Gastrocnemius medialis (tissue), 4 donors: ENCODE measurements at places on chromosomes 2 and 18. TPM values are rescaled to one million over a fixed set of nuclear protein-coding genes. Genes with fewer than 3 reads are reported as not detected.

The SPDYA gene
- not detected for total RNA-seq

The PGAP1 gene
- total RNA-seq, result 1.3 TPM

The MC4R gene
- total RNA-seq, result not detected

The QPCT gene
- 6.4 TPM for total RNA-seq

The SNORC gene
- total RNA-seq, result 4.1 TPM

The AGPS gene
- 24.6 TPM for total RNA-seq

The SPP2 gene
- total RNA-seq, result not detected

The RIT2 gene
- not detected for total RNA-seq

The ANKRD29 gene
- 0.93 TPM for total RNA-seq

The TMEM17 gene
- 0.15 TPM for total RNA-seq

The ELAC1 gene
- 13.7 TPM for total RNA-seq

The ANKRD62 gene
- total RNA-seq, result not detected

The SERTAD2 gene
- total RNA-seq, result 10.6 TPM

The CD8B2 gene
- not detected for total RNA-seq

The SALL3 gene
- total RNA-seq, result not detected

The CMPK2 gene
- total RNA-seq, result 2.1 TPM

DNA sequence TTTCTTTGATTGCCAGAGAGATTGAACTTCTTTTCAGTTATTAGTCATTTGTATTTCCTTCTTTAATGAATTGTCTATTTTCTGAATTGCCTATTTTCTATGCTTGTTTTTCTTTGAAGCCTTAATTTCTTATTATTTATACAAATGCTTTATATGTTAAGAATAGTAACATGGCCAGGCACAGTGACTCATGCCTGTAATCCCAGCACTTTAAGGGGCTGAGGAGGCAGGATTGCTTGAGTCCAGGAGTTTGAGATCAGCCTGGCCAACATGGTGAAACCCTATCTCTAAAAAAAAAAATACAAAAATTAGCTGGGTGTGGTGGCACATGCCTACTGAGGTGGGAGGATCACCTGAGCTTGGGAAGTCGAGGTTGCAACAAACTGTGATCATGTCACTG, 4.7 kb upstream of the RAB11FIP5 start:
- DNase-seq, result no peak

GRCh38 chr2:156434461-156435291, 1.5 kb upstream of the GPD2 start:
- DNase-seq, result peak; percentile 67

DNA sequence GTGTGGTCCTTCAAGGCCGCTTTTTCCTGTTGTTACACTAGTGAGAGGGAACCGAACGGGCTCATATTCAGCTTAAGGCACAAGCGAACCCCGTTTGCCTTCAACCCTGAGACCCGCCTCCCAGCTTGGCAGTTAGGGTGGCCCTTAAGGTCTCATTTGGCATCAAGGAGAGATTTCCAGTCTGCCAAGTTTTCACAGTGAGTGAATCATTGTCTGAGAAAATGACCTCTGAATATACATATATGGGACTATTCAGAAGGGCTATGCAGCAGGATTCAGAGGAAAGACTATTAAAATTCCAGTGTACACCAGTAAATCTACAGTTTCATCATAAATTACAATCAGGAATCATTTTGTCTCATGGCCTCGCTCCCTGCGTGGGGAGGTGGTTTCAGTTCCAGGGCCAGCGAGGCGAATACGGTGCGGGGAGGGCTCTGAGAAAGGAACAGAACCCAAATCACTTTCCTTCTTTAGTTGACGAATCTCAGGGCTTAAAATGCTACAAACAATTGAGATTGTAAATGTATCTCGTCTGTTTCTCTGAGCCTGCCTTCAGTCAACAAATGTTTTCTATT, 231.4 kb downstream of the FAM210A start:
- no peak for DNase-seq

DNA sequence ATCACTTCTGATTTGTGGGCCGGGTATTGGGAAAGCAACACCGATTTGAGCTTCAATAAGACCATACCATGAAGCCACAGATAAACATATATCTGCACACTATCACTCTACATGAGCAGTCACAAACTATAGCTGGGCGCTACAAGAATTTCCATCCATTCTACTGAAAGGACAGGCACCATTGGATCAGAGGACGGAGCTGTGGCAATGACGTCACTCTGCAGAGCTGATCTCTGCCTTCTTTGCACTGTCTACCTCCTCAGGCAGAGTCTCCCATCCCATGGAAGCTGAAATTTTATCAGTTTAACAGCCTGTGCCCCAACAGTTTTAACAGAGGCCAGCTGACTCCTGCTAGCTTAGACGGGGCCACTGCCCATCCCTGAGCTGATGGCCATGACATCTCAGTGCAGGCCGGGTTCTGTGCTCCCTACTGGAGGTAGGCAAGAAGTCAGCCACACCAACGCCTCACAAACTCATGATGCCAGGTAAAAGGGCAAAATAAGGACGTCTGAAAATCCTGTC, 389.6 kb upstream of the SALL3 start:
- no peak for DNase-seq

- DNase-seq, result no peak
Observed at GRCh38 chr2:213087040-213087439, 64.4 kb downstream of the IKZF2 start.

DNA sequence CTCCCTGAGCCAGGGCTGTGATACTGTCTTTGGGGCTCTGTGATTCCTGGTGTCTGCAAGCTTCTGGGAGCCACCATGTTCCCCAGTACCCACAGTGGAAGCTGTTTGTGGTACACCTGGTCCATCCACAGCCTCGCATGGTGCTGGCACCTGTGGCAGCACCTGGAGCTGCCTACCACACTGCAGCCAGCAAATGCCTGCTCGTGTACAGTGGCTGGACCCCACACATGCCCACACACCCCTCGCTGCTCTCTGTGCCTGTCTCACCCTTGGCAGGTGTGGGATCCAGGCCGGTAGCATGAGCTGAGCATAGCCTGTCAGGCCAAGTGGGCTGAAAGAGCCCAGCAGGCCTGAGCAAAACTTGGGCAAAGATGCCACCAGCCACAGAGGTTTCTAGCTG, 41.8 kb upstream of the CSRNP3 start:
- no peak for DNase-seq

GRCh38 chr2:75415111-75415626, 145.6 kb downstream of the EVA1A start:
- DNase-seq, result no peak

GRCh38 chr2:60140185-60140584, 413.3 kb downstream of the BCL11A start:
- DNase-seq, result no peak

DNA sequence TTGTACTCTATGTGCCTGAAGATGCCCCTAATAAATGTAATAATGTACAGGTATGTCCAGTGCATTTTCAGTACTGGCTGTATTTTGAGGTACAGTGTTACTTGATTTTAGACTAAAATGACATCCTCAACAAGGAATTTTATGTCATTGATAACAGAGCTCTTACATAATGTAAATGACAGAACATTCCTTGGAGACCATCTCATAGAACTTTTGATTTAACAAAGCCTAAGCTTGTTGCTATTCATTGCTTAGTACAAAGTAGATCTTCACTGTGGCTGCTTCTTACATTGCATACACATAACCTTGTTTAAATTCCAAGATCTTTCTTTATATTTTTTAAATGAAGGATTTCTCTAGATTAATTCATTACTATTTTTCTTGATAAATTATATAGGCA, 24.1 kb downstream of the DYNC1I2 start:
- no peak for DNase-seq

DNA sequence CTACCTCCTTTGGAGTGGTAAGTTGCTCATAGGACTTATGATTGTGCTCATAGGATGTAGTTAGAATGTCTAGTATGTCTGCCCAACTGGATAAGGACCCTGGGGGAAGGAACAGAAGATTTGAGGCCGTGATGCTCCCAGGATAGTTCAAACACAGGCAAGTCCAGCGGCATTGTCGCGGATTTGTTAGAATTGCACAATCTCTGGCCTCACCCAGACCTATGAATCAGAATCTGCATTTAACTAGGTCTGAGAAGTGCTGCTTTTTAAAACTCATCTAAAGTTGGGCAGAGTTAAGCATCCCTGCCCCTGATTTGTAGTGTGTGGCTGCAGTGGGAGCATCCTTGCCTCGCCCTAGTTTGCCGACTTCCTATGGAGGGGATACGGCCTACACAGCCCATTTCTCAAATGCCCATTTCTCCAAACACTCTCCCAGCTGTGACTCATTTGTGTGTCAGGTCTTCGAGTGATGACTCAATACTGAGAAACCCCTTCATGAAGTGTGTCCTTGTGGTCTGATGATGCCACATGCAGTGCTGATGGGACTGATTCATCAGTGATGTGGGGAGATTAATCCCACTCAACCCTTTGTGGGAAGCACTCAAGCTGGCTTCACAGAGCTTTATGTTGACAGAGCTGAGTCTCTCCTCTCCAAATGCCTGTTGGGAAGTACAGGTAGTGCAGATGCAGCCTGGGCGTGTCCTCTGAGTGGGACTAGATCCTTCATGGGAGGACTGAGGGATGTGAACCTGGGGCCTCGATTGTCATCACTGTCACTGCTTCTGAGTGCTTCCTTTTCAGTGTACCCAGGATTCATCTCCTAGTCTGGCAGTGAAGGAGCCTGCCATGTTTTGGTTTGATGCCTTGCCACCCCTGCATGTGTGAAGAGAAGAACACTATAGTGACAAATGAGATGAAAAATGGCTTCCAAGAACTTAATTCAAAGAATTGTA, 18.7 kb downstream of the SMIM21 start:
- no peak for DNase-seq

DNA sequence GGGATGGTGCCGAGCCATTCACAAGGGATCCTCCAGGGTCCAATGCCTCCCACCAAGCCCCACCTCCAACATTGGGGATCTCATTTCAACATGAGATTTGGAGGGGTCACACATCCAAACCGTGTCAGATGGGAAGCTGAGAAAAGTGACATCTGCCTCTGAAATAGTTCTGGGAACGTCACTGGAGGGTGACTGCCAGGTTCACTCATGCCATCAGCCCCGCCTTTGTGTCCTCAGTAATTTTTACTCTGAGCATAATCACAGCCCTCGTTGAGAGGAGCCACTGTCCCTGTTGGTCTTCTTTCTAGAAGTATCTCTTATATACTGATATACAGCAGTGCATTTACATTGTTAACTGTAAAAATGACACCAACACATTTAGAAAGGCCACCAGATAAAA, 67.4 kb downstream of the KLHL29 start:
- DNase-seq, result no peak

- no peak for DNase-seq
Observed at GRCh38 chr18:57930476-57930875, 113.5 kb upstream of the NEDD4L start.

- DNase-seq, result no peak
Observed at GRCh38 chr2:157957596-157957995, 81.5 kb upstream of the ACVR1 start.

GRCh38 chr2:216932863-216933548, 73.1 kb upstream of the TNP1 start:
- DNase-seq, result no peak

DNA sequence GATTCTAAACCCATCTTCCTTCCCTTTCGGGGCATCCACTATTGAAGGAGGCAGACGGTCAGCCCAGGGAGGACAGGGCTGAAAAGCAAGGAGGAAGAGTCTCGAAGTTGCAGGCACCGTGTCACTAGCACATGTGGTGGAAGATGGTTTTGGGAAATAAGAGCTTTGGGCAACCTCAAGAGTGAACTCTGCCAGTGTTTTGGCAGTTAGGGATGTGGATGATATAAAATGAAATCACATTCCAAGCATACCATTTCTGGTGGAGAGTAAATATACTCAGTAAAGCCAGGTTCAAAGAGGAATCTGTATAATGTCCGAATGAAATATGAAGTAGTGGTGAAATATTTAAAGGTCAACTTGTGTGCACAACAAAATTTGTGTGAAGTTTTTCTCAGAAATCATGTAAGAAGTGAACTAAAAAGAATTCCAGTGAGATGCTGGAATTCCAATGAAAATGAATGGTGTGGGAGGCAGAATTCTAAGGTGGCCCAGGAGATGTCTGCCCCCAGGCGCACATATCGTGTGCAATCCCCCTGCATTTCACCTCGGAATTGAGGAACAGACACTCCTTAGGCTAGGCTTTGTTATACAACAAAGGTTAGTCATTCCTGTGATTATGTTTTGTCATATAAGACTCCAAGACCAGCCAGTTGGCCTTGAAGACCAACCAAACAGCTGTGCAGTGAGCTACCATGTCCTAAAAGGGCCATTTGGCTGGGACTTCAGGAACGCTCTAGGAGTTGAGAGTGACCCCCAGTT, 147.1 kb downstream of the SH3BP4 start:
- DNase-seq, result no peak

GRCh38 chr18:63592471-63592870, 5.3 kb downstream of the SERPINB13 start:
- DNase-seq, result no peak

DNA sequence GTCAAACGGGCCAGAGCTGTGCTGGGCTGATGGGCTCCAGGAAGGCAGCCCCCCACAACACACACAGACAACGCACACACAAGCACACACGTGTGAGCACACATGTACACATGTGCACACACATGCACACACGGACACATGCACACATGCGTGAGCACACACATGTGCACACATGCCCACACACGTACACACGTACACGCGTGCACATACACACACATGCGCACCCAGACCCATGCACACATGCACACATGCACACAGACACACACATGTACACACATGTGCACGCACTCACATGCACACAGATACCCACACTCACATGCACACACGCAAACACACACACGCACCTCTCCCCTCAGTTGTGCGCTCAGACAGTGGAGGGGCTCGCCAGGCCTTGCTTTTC, 31.2 kb upstream of the HPCAL1 start:
- peak; percentile 7 for DNase-seq

DNA sequence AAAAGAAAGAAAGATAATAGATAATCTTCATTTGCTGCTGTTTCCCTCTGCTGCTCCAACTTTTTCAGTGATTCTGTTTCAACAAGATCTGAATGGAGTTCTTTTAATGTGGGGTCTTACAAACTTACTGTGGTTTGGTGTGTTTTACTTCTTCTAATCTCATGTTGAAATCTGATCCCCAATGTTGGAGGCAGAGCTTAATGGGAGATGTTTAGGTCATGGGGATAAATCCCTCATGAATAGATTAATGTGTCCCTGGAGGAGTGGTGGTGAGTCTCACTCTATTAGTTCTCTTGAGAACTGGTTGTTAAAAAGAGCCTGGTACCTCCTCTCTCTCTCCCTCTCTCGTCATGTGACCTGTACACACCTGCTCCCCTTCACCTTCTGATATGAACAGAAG, 442.4 kb downstream of the EPHA4 start:
- no peak for DNase-seq

- DNase-seq, result no peak
Observed at GRCh38 chr2:106144621-106145331, 49.3 kb downstream of the UXS1 start.
